ENCODE measurements at places on chromosomes 16 and 17. TPM values are rescaled to one million over a fixed set of nuclear protein-coding genes. Genes with fewer than 3 reads are reported as not detected.

CCDC200 gene
- 21.2 TPM for polyA plus RNA-seq

ANKRD13B gene
- polyA plus RNA-seq = 10.7 TPM

SMG1 gene
- polyA plus RNA-seq = 71.9 TPM

SPN gene
- 2.6 TPM for polyA plus RNA-seq

AIPL1 gene
- not detected for polyA plus RNA-seq

TPPP3 gene
- 328 TPM for polyA plus RNA-seq

PIRT gene
- polyA plus RNA-seq = 0.04 TPM

KCNJ16 gene
- polyA plus RNA-seq = 1.3 TPM

GRAP gene
- polyA plus RNA-seq = 15.4 TPM

AURKB gene
- polyA plus RNA-seq = 58.0 TPM

CFAP97D1 gene
- 0.11 TPM for polyA plus RNA-seq

MYL4 gene
- polyA plus RNA-seq = 4.6 TPM

CCL1 gene
- not detected for polyA plus RNA-seq

ADAMTS18 gene
- 3.7 TPM for polyA plus RNA-seq

HEATR9 gene
- not detected for polyA plus RNA-seq

CCL7 gene
- polyA plus RNA-seq = not detected

PHOSPHO1 gene
- 7.2 TPM for polyA plus RNA-seq

SOST gene
- 0.24 TPM for polyA plus RNA-seq

RAB37 gene
- 10.5 TPM for polyA plus RNA-seq

CMTM4 gene
- polyA plus RNA-seq = 30.7 TPM

OSGIN1 gene
- 0.55 TPM for polyA plus RNA-seq

KRT40 gene
- polyA plus RNA-seq = not detected

APOBR gene
- 1.0 TPM for polyA plus RNA-seq

CIITA gene
- polyA plus RNA-seq = 5.3 TPM

CD300H gene
- polyA plus RNA-seq = not detected

SLC35G6 gene
- 0.17 TPM for polyA plus RNA-seq

SARM1 gene
- 14.2 TPM for polyA plus RNA-seq

LDHD gene
- 2.5 TPM for polyA plus RNA-seq

TPSG1 gene
- polyA plus RNA-seq = not detected

NACA2 gene
- 4.8 TPM for polyA plus RNA-seq

GP1BA gene
- polyA plus RNA-seq = 3.5 TPM

MILR1 gene
- polyA plus RNA-seq = 3.7 TPM

OR3A3 gene
- polyA plus RNA-seq = not detected

EPX gene
- 0.63 TPM for polyA plus RNA-seq

CDH13 gene
- polyA plus RNA-seq = 3.0 TPM

SLC16A3 gene
- polyA plus RNA-seq = 21.2 TPM

KCNH4 gene
- 0.06 TPM for polyA plus RNA-seq

HOXB4 gene
- polyA plus RNA-seq = 19.0 TPM

ABCC6 gene
- 20.1 TPM for polyA plus RNA-seq

NPIPA8 gene
- polyA plus RNA-seq = 2.9 TPM

KLHL10 gene
- polyA plus RNA-seq = 0.23 TPM

Measured in left lung (tissue), 14 donors.